ENCODE measurements at places on chromosomes 12 and 14. TPM values are rescaled to one million over a fixed set of nuclear protein-coding genes. Genes with fewer than 3 reads are reported as not detected.

- H3K27me3 ChIP-seq = no peaks in the 10 kb centered on the region
- no peak overlapping the region for H3K27ac ChIP-seq
- no peak for DNase-seq
- no peak overlapping the region for H3K4me3 ChIP-seq
- no peaks in the 10 kb centered on the region for H3K36me3 ChIP-seq
Measured at GRCh38 chr12:17372508-17372907, 717.5 kb downstream of the RERGL start.

DNA sequence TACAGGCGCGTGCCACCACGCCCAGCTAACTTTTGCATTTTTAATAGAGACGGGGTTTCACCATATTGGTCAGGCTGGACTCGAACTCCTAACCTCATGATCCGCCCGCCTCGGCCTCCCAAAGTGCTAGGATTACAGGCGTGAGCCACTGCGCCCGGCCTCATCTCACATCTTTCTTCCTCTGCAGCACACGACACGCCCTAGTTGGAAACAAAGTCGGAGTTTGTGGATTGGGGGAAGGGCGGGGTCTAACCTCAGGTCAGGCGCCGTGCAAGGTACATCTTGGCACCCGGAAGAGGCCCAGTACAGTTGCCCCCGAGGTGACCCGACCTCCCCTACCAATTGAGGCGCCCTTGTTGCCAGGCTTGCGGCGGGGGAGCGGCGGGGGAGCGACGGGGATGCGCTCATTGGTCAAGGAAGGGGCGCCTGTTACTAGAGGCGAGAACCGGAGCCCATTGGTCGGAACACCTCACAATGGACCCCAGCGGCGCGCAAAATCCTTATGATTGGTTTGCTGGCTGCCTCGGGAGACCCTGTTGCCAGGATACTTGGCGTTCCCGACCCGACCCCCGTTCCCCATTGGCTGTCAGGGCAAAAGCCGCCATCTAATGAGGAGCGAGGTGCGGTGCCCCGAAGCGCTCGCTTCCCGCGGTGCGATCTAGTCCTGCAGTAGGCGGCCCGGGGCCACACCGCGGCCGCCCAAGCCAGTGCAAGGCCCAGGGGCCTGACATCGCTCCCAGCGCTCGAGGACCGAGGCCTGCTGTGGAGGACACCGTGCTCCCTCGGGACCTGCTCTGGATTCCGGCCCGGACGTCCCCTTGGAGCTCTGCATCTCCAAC, at the start of gene REC8:
TSS of gene REC8 (plus strand) at position 659 of the 839 bp plus-strand sequence. CDS start 473 bp downstream, outside the sequence.
- peaks cover 23% of the 10 kb centered on the region for H3K36me3 ChIP-seq
- H3K4me3 ChIP-seq = peak within 1 kb of the TSS; percentile 68

The ZDHHC22 gene
- total RNA-seq = not detected

The SLC2A14 gene
- total RNA-seq = 8.0 TPM

GRCh38 chr12:66048835-66049537, 81.6 kb downstream of the LLPH start:
- no peak for DNase-seq
- no peak overlapping the region for H3K27ac ChIP-seq
- H3K4me1 ChIP-seq = peaks cover 3% of the 10 kb centered on the region
- H3K4me3 ChIP-seq = no peak overlapping the region
- H3K36me3 ChIP-seq = no peaks in the 10 kb centered on the region
- peaks cover 8% of the 10 kb centered on the region for H3K27me3 ChIP-seq

GRCh38 chr12:114272071-114272470, 133.9 kb downstream of the TBX5 start:
- H3K36me3 ChIP-seq = no peaks in the 10 kb centered on the region
- no peak for DNase-seq
- H3K4me3 ChIP-seq = no peak overlapping the region
- H3K27ac ChIP-seq = no peak overlapping the region
- peaks cover 5% of the 10 kb centered on the region for H3K27me3 ChIP-seq

- no peak for DNase-seq
- no peaks in the 10 kb centered on the region for H3K4me1 ChIP-seq
- H3K4me3 ChIP-seq = no peak overlapping the region
- no peak overlapping the region for H3K27ac ChIP-seq
- peaks cover 22% of the 10 kb centered on the region for H3K27me3 ChIP-seq
Measured at GRCh38 chr14:61197416-61197815, 83.7 kb downstream of the TMEM30B start.

Measured in activated CD4-positive, alpha-beta memory T cell treated with anti-CD3 and anti-CD28 coated beads for 36 hours (primary cell).